DMS53 (cell line): ENCODE measurements at places on chromosomes 7 and 10.

- DNase-seq = peak; percentile 37
These were observed 196.0 kb upstream of the GRB10 start for GRCh38 chr7:50978633-50979215.

DNA sequence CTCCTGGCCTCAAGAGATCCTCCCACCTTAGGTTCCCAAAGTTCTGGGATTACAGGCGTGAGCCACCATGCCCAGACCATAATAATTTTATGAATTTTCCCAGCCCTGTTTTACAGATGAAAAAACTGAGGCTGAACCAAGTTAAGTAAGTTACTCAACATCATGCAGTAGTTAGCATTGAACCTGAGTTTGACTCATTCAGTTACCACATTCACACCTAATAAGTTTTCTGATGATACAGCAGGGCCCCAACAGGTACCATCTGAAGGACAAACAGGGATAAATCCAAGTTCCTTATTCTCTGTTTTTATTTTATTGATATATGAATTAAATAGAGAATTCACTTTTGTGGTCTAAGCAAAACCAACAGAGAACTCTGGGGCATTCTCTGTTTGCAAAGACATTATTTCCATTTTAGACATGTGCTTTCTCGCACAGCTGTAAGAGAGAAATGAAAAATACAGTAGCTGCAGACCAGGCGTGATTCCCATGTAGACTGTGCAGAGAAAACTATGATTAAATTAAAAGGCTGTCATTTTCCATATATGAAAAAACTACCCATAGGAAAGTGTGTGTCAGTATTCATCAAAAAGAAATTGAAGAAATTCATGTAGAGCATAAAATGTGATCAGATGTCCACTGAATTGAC lies 26.6 kb downstream of the APBB1IP start:
- no peak for DNase-seq

DNA sequence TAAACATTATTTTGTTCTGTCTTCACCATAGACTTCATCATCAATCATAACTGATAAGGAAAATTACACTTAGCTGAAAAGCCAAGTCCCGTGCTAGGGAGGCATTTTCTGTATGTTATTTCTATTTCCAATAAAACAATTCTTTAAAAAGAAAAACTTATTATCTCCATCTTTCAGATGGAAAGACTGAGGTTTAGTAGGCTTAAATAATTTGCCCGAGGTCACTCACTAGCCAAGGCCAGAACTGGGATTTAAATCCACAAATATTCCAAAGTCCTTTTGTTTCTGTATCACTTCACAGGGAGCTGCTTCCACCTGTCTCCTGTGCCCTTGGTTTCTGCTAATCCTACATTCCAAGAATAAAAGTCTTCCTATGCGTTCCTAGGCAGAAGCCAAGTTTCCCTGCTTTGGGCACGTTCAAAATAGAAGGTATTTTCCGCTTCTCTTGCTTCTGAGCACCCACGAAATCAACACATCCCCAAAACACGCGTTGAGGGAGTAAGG lies 732 bp downstream of the CPVL start:
- DNase-seq = peak; percentile 50

DNA sequence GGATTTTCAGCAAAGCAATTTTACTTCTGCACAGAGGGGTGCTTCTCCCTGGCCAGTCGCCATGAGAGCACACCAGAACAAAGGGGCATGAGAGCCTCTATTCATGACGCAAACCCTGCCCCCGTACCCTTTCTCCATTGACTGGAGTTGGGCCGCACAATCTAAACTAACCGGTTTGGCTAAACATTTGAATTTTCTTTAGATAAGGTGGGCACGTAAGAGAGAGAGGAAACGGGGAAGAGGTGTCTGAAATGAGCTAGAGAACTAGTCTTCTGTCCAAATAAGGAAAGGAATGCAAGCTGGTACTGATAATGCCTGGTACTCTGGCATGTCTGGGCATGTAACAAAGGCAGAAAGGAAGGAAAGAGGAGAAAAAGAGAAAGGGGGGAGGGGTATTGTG lies 13.2 kb upstream of the SCIN start:
- DNase-seq = peak; percentile 72

DNA sequence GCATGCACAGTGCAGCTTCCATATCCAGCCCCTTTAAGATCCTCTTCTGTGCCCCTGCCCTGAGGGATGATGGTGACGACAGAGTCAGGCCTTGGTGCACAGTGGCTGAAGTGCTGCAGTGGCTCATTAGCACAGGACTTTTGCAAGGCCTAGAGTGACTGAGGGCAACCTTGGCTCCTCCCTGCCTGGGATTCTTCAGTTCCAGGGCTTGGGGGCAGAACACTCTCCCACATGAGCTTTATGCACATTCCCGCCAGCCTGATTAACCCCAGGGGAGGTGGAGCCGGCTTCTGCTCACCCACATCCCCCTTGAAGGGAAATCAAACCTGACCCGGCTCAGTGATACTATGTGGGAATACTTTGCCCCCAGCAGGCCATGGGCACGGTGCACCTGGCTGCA lies 253.4 kb downstream of the GALNT17 start:
- no peak for DNase-seq
